ENCODE measurements at places on chromosomes 11 and 22. TPM values are rescaled to one million over a fixed set of nuclear protein-coding genes. Genes with fewer than 3 reads are reported as not detected.
A peak's percentile ranks its signal among the peaks of the same experiment; 100 is the strongest.

DNA sequence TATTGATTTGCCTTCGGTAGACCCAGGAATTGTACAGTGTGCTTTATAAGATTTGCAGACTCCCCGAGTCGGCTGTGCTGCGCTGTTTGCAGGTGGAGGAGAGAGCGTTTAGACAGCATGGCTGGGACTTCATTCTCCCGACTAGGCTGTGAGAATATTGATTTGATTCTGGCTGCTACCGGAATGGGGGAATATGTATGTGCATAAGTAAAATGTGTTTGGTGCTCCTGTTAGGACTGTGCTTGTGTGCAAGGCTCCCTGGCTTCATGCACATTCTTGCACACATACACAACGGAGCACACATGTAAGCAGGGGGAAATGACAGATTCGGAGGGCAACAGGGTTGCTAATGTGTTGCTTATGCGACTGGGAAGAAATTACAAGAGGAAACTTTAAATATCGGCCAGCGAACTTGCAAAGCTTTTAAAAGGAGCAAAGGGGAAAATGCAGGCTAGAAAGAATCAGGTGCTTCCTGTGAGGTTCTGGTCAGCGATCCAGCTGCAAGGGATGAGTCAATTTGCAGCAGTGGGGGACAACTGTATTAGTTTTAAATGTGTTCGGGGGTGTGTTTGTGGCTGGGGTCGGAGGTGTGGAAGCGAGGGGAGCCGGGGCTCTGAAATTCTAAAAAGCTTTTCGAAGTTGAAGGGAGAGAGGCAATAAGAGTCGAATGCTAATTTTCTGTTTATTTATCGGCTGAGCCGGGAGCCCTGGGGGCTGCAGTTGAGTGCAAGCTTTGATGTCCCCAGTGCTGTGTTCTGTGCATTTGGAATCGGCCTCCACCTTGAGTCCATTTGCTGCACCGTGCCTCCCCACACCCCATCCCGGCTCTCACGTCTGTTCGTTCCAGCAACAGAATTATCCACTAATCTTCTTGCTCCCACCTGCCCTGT, 731 bp downstream of the NTM start:
- DNase-seq, result no peak

GRCh38 chr11:113384551-113384950, 3.0 kb upstream of the ANKK1 start:
- peak; percentile 91 for DNase-seq

GRCh38 chr11:61860054-61860903, 31.1 kb downstream of the FADS3 start:
- DNase-seq, result no peak

- DNase-seq, result no peak
Measured at GRCh38 chr11:92457250-92457649, 232.6 kb downstream of the FAT3 start.

- no peak for DNase-seq
Measured at GRCh38 chr11:63445118-63445517, 45.8 kb downstream of the PLAAT5 start.

GRCh38 chr11:9201372-9202162, 63.6 kb downstream of the DENND5A start:
- no peak for DNase-seq

DNA sequence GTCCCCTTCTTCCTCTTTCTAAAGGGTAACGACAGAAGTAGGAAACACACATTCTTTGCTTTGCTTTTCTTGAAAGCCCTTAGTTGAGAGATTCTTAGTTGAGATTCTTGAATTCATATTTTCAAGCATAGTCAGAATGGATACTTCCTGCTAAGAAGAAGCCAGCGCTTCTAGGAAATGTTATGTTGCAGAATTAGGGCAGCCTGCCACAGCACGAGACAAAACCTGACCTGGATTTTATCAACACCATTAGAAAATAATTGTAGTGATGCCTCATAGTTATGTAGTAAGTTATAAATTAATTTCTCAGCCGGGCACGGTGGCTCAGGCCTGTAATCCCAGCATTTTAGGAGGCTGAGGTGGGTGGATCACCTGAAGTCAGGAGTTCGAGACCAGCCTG, 37.9 kb upstream of the NUP160 start:
- DNase-seq, result no peak

GRCh38 chr11:19872512-19873145, 160.0 kb downstream of the NAV2 start:
- DNase-seq, result no peak

GRCh38 chr22:32708830-32709229, 92.7 kb upstream of the TIMP3 start:
- DNase-seq, result no peak

DNA sequence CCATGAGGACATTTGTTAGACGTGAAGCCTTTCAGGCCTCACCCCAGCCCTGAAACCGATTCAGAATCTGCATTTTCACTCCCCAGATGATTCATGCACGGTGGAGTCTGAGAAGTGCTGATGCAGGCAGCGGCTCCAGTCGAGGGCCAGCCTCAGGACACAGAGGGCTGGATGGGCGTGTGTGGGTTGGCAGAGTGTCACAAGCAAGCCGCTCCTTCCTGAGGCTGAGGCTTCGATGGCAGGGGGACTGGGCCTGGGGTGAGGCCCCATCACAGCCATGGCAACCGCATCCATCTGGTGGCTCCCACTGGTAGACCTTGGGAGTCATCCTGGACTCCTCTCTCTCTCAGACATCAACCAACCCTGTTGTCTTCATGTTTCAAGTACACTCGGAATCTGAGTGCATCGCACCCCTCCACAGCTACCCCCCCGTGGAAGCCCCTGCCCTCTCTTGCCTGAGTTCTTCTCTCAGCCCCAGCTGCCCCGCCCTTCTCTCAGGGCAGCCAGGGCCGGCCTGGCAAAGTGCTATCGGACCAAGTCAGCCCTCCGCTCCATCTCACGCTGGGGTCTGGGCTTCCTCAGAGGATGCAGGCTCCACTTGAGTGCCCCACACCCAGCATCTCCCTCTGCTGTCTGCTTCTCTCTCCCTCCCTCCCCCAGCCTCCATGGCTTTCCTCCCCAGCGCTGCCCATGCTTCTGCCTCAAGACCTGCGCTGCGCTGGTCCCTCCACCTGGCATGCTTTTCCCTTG, 10.6 kb downstream of the KCNC1 start:
- DNase-seq, result no peak

GRCh38 chr22:45425101-45425500, 11.6 kb downstream of the RIBC2 start:
- no peak for DNase-seq

DNA sequence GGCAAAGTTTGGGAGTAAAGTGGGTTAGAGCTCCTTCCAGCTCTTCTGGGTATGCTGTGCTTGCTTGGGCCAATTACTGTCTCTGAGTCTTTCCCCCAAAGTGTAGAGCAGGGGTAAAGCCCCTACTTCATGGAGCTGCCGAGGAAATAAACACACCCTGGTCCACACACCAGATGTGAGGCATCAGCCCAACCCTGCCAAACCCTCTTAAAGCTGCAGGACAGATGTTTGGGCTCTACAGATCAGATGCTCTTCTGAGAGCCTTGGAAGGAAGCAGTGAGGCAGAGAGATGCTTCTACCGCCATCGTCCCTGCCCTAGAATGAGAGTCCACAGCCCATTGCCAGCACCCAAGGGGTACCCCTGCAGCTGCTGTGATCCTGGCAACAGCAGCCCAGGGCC, 64.7 kb downstream of the ELFN2 start:
- DNase-seq, result no peak

- DNase-seq, result peak; percentile 54
Measured at GRCh38 chr11:14500181-14500651, 605 bp upstream of the COPB1 start.

DNA sequence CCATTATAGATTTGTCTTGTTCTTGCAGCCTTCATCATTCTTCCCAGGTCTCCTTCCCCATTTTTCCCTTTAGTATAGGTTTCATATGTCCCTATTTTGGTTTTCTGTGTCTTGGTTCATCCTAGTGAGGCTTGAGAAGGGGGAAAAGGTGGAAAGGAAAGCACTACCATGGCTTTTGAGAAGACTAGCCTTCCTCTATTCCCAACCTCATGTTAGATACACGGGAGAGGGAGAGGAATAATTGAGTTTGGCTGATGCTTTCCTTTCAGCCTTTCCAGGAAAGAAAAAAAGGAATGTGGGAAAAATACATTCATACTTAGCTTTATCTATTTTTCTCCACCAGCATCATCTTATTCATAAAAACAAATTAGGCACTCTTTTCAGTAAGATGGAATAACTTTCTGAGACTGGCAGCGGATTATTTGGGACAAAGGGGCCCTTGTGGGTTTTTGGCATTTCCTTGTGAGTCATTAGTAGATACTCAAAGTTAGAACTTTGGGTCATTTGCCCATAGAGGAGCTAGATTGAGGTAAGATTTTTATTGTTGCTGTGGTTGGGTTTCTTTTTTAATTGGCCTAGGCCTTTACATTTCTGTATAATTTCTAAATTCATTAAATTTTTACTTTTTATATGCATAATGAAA, 23.8 kb downstream of the CAPRIN1 start:
- DNase-seq, result peak; percentile 58

- peak; percentile 42 for DNase-seq
Measured at GRCh38 chr22:19730655-19731360, 7.5 kb downstream of the GP1BB start.

DNA sequence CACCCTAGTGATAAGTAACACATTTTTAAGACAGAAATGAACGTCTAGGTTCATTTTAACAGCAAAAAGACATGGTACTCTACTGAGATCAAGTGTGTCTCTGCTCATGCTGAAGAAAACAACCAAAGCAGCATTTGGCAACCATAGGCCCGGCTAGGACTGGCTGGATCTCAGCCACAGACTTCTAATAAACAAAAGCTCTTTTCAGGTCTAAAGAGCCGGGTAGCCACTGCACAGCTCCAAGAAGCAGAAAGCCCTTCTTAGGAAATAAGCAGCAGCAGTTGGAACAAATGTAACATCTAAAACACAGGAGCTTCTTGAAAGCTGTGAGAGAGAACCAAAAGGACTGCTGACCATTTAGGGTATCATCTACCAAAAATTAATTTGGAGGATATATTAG, 37.6 kb downstream of the PITPNB start:
- peak; percentile 16 for DNase-seq

The ALX4 gene
- 2.9 TPM for total RNA-seq

The MS4A6E gene
- total RNA-seq, result not detected

The OR2AG1 gene
- total RNA-seq, result not detected

The CADM1 gene
- 35.4 TPM for total RNA-seq

The CACNA1I gene
- 0.19 TPM for total RNA-seq

The OSBP2 gene
- 2.8 TPM for total RNA-seq

The LGALS1 gene
- 1,549 TPM for total RNA-seq

Data from H4 (cell line).